Stimulated activated CD4-positive, alpha-beta T cell treated with anti-CD3 and anti-CD28 coated beads, TNF-alpha, amount 100 ng/mL, for 4 hours (primary cell): ENCODE measurements at places on chromosomes 3 and 15.

- no peak for DNase-seq
Observed at GRCh38 chr3:57078635-57079473, 18.4 kb downstream of the SPATA12 start.

DNA sequence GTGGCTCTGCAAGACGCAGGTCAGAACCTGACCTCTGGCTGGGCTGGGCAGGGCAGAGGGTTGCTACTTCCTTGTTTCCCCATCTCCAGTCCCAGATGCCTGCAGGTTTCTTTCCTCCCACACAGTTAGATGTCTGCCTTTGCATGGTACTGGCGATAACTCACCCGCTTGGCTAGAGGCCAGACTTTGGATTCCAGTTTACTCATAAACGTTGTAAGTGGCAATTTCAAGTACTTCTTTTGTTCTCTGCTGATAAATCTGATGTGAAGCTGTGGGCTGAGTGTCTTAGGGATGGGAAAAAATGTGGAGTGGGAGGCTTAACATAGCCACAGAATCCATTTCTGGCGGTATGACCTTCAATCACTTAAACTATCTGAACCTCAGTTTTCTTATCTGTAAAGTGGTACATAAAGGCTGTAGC lies 194.2 kb downstream of the EBLN2 start:
- DNase-seq = no peak

- DNase-seq = no peak
Observed at GRCh38 chr3:55807210-55807609, 320.1 kb upstream of the WNT5A start.

DNA sequence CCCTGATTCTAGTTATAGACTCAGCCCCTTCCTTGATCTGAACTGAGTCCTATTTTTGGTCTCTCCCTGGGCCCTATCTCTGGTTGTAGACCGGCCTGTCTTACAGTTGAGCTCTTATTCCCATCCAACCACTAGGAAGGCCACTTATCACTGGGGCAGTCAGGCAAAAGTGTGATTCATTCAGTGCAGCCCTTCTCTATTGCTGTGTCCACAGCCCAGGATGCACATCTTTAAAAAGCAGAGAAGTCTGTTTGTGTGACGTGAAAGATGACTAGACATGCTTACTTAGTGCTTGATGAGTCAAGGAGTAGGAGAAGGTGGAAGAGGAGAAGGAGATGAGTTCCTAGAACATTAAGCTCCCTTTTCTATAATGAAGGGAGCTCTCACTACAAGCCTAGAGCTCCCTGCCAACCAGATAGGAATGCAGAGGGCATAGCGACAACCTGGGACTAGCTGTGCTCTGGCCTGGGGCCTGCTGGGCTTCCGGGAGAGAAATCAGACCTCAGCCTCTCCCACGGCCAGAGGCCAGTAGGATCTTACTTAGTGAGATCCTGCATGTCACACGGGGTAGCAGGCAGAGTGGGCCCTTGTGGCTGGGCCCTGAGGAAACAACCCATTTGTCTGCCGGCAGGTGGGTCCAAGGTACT lies 25.7 kb downstream of the INSYN1 start:
- no peak for DNase-seq

DNA sequence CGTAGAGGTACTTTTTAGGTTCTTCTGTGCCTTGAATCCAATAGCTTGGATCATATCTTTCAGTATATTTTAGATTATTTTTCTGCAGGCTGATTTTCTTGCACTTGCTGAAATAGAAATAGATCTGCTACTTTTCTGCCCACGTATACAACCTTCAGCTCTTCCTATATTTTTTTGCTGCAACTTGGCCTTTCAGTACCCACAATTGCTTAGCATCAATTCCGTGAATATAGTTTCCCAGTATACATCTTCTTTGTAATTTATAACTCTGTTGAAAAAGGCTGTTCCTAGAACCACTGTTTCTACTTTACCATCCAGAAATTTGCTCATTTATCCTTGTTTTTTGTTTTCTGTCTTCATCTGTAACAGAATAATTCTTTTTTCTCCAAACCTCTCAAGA lies 36.2 kb downstream of the GTF2E1 start:
- no peak for DNase-seq

DNA sequence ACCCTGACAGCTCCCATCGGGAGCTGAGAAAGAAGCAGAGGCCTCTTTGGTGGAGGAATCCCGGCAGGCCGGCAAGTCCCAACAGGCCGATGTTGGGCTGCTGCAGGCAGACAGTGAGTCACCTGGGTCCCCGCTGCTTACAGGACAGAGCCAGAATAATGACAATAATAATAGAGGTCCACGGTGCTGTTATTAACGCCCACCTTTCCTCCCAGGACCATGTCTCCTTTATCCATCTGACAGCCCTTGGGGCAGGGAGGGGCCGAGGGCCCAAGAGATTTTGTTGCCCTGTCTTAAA lies 29.3 kb upstream of the MAGEF1 start:
- no peak for DNase-seq

DNA sequence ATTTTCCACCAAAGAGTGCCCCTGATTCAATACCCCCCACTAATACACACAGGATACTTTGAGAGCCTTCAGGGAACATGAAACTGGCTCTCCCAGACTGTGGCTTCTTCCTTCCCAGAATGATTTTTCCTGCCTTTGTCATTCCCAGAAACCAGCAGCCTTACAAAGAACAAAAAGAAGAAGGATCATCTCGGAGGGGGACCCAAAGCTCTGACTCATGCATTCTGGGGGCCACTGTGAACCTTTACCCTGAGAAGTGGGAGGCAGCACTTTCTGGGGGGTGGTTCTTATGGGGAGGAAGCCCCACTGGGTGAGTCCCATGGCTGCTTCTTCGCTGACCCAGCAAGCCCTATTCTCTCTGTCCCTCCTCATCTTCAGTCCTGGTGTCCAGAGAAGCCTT lies 44.7 kb upstream of the RAD18 start:
- no peak for DNase-seq

DNA sequence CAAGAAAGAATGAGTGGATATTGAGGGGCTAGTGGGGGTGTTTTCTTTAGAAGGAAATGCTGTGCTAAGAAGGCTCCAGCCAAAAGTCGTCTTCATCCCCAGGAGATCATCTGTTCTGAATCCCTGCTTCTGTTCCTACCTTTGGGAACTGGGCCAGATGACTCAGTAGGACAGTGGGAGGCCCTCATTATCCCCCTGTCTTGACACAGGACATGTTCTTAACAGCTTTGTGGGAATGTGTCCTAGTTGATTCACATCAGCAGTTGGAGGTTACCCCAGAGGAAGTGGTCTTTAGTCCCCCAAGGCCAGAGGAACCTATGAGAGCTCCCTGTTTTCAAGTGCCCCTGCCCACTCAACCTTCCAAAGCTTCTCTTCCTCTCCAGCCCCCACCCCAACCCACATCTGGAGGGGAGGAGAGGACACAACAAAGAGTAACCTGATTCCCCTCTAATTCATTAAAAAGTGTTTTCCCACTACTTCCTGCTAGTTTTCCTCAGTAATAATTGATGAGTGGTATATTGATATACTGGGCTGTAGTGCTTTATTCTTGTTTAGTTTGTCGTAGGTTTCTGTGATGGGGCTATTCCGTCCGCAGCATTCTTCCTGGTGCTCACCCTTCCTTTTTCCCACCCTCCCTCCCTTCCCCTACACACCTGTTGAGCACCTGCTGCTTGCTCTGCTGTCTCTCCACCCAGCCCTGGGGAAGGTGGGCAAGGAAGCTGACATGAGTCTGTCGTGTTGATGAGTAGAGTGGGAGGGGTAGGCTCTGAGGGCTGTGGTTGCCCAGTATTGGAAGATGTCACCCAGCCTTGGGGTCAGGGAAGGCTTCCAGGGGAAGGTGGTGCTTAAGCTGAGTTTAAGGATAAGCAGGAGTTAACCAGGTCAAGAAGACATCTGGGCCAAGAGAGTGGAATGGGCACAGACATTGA lies 9.3 kb downstream of the PXYLP1 start:
- no peak for DNase-seq

DNA sequence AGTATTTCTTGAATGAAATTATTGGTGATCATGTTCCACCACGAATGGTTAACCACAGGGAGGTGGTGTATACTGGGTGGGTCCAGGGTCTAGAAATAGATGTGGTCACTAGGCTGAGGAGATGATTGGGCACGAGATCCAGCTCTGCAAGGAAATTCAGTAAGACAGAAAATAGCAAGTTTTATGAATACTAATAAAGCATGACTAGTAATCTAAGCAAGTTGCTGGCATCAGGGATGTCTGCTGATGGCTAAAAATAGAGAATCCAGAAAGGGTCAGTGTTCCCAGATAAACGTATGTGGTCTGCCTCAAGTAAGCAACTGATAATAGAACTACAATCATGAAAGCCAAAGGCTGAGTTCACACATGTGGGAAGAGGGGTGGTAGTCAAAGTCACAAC lies 108.3 kb upstream of the FRMD4B start:
- no peak for DNase-seq

GRCh38 chr3:70984776-70985482 lies 598.6 kb downstream of the FOXP1 start:
- no peak for DNase-seq

- DNase-seq = no peak
Observed at GRCh38 chr15:42392309-42393024, 33.2 kb downstream of the CAPN3 start.

GRCh38 chr15:32778391-32779176 lies 60.8 kb downstream of the GREM1 start:
- no peak for DNase-seq

DNA sequence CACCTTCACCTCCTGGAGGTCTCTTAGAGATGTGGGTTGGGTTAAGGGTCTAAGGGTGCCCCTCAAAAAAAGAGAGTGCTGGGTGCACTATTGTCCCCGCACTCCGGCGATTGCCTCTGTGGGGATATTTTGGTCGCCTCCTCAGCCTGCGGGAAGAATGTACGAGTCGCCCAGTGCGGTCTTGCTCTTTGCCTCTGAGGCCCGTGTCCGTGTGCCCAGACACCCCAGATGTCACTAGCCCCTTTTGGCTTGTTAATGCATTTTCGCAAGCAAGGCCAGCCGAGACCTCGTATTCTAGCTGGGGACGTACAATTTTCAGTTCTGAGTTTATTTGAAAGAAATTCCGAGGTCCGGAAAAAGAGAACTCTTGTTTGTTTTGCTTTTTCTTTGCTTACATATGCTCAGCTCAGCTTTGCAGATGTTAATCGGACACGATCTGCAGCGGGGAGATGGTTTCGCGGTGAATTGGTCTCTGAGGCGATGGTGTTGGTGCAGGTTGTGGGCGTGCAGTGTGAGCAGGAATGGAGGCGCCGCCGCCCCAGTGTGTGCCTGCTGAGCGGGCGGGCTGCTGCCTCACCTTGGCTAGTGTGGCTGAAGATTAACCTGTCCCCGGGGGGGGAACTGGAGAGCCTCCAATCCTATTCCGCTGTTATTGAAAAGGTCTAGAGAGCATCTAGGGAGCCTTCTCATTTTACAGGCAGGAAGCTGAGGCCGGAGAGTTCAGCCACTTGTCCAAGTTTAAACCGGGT lies 1.4 kb downstream of the ST6GAL1 start:
- DNase-seq = peak; percentile 56

DNA sequence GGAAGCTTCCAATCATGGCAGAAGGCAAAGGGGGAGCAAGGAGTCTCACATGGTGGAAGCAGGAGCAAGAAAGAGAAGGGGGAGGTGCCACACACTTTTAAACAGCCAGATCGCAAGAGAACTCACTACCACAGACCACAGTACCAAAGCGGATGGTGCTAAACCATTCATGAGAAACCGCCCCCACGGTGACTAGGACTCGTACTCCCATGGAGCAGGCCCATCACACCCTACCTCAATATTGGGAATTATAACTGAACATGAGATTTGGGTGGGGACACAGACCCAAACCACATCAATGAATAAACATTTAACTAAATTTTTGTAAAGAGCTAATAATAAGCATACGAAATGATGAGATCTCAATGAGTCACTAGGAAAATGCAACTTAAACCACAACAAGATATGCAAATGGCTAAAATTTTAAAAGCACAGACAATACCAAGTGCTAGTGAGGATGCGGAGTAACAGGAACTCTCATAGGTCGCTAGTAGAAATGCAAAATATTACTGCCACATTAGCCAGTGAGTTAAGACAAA lies 10.0 kb downstream of the MRPS25 start:
- peak; percentile 21 for DNase-seq

GRCh38 chr3:147210676-147211075 lies 195.7 kb downstream of the ZIC4 start:
- no peak for DNase-seq

DNA sequence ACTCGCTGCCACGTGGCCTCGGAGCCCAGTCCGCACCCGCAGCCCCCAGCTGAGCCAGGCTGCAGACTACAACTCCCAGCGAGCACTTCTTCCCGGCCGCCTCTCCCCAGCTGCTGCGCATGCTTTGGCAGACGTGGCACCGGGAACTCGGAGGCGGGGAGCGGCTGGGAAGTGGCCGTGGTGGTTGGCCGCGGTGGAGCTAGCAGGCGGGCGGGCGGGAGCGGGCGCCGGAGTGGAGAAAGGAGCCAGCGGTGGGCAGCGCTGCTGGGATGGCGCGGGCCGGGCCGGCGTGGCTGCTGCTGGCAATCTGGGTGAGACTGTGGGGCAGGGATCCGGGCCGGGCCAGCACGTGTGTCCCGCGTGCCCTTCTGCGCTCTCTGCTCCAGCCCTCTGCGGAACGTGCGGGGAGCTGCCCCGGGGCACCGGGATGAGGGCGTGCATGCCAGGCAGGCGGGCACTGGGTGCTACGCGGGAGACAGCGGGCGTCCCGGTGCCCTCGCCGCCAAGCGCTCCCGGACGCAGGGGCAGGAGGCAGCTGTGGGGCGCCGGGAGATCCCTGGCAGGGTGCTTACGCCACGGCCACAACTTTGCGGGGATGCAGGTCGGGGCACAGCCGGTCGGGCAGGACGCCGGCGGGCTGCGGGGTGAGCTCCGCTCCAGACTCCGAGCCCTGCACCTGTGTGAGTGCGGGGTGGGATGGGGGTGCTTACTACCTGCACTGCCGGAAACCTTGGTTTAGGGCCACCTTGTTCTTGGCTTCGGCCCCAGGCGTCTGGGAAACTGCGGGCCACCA lies at the start of gene PDIA5:
Gene PDIA5, plus strand, starts transcription at position 130 of the 793 bp plus-strand sequence. Its CDS starts 140 bp downstream, at position 270.
- DNase-seq = peak; percentile 63

DNA sequence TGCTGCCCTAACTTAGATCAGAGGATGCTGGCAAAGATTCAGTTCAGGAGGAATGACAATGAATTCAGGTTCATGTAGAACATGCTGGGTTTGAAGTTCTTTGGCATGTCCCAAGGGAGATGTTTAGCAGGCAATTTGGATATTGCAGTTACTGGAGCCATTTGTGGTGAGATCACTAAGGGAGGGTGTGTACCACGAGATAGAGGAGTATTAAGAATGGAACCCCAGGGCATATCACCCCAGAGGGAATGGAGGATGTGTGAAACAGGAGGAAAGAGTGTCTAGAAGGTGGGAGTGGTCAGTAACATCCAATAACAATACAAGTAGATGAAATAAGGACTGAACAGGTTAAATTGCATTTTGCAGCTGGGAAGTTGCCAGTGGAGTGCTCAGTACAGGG lies 87.1 kb downstream of the CCR1 start:
- DNase-seq = no peak
